ENCODE measurements at places on chromosomes 1 and 21.

GRCh38 chr1:12430525-12430924 lies 187.5 kb downstream of the DHRS3 start:
- no peak for DNase-seq

- DNase-seq: no peak
Observed at GRCh38 chr1:83109692-83110091, 889.2 kb downstream of the TTLL7 start.

DNA sequence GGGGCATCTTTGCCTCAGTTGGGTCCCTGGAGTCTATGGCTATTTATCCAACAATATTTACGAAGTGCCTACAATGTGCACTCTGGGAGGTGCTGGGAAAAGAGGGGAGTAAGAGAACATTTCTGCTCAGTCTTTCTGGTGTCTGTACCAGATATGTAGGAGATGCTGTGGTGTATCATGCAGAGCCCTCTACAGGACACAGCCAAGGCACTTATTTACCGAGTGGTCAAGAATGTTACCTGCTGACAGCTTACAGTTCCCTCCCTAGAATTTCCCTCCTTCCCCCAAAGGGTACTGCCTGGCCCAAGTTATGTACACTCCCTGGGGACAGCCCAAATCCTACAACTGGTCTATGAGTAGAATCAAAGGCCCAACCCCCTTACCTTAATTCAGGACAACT lies 177.7 kb downstream of the C1orf94 start:
- DNase-seq: no peak

DNA sequence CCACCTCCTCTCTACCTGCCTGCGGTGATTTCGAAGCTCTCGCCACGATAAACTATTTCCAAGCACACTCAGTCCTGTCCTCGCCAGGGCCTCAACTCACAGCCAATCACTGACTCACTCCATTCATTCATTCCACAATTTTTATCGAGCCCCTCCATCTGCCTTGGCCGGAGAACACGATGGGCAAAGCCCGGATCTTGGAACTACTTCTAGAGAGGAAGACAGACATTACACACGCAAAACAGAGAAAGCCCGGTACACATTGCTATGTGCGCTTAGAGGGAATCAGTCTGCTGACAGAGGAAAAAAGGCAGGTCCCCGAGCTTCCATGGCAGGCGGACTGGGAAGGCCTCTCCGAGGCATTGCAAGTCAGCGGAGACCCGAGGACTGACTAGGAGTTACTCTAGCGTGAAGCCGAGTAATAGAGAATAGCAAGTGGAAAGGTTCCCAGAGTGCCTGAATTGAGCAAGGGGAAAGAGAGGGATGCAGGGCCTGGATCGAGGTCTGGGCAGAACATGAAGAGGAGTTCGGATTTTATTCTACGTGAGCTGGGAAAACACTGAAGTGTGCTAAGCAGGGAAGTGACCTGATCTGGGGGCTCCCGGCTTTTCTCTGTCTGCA lies 54.2 kb upstream of the DNAJC6 start:
- DNase-seq: no peak

- no peak for DNase-seq
Observed at GRCh38 chr1:230170622-230171021, 103.6 kb downstream of the GALNT2 start.

GRCh38 chr1:85283475-85284199 lies 7.2 kb upstream of the BCL10 start:
- DNase-seq: no peak

DNA sequence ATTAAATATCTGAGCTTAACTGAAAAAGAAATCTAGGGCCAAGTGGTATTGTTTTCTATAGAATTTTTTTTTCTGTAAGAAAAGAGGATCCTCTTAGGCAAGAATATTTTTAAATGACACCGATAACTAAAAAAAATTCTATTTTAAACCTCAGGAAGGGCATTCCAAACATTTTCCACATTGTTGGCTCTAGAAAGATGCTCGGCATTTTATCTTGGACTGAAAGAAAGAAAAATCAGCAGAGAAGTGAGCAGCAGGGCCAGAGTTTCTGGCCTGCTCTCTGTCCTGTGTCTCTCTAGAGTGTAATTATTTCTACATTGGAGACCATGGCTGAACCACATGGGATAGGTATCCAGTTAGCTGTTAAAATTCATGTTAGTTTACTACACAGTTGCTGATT lies 192.5 kb upstream of the GREM2 start:
- no peak for DNase-seq

- DNase-seq: no peak
Observed at GRCh38 chr1:15723631-15724246, 12.3 kb upstream of the SLC25A34 start.

- DNase-seq: peak; percentile 70
Observed at GRCh38 chr1:226674892-226675714, 64.0 kb downstream of the ITPKB start.

GRCh38 chr1:147472966-147473732 lies 68.2 kb upstream of the BCL9 start:
- DNase-seq: no peak

- DNase-seq: no peak
Observed at GRCh38 chr1:209291715-209292114, 291.8 kb upstream of the CAMK1G start.

- no peak for DNase-seq
Observed at GRCh38 chr1:29195881-29196291, 14.2 kb upstream of the SRSF4 start.

DNA sequence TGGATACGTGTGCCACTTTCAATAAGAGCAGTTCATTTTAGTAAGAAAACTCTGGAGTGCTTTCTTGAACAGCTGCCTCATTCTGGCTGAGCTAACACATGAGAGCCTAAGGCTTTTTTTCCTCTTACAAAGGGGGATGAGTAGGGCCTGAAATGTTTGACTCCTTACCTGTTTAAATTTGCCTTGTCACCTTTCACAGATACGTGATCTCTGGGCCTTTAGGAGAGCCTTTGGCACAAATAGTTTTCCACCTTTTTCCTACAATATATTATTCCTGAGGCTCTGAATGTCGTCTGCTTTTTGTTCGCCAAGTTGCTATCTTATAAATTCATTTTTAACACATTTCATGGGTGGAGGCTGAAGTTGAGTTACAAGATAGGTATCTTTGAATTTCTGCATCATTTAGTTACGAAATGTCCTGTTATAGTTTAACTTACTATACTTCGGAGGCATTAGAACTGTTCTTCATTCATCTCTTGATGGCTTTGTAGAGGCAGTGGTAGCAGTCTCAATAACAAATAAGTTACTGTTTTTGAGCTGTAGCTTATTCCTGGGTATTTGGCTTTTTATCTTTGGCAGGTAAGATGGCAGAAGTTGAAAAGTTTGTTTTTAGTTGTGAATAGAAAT lies 17.2 kb downstream of the UBAP2L start:
- no peak for DNase-seq

GRCh38 chr1:202438393-202439174 lies 90.1 kb downstream of the PPP1R12B start:
- no peak for DNase-seq

GRCh38 chr1:184225283-184226099 lies 161.3 kb upstream of the C1orf21 start:
- DNase-seq: no peak

GRCh38 chr1:16162163-16162822 lies 6.4 kb upstream of the EPHA2 start:
- peak; percentile 30 for DNase-seq

DNA sequence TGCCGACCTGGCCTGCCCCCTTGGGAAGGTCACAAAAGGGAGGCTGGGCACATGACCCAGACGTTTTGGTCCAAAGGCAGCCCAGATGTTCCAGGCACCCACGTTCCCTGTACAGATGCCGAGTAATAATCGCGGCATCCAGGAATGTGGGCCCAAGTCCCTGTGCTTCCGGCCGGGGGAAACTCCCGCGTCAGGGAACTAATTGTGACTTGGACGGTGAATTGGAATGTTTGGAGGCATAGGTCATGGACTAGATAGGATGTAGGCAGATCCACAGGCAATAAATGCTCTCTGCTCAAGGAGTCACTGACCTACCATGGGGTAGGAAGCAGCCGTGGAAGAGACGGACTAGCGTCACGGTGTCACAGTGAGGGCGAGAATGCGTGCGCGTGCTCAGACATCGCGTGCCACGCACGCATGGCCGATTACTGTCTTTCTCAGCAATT lies 178.4 kb downstream of the DUSP10 start:
- no peak for DNase-seq

DNA sequence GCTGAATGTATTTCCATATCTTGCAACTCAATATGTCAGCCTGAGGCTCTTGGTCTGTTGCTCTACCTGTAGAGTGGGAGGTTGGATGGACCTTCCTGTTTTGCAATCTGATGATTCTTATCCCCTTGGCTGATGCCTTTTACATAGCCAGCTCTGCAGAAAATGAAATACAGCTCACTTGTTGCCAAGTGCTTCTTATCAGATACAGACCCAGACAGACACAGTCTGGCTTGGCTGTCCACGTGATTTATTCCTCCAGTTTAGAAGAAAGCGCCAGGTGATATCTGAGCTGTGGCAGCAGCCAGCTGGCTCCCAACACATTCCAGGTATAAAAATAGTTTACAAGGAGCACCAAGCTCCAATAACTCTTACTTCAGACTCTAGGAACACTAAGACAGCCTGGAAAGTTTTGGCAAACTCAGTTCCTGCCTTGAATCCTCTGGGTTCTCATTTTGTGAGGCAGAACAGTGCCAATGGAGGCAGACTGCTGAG lies 479.2 kb upstream of the USP24 start:
- no peak for DNase-seq

- no peak for DNase-seq
Observed at GRCh38 chr1:37323486-37324377, 150.6 kb upstream of the ZC3H12A start.

GRCh38 chr1:228316589-228317387 lies 89.8 kb downstream of the TRIM11 start:
- no peak for DNase-seq

- DNase-seq: no peak
Observed at GRCh38 chr1:243343970-243344937, 88.4 kb downstream of the SDCCAG8 start.

- DNase-seq: no peak
Observed at GRCh38 chr1:93988634-93989350, 79.6 kb upstream of the GCLM start.

GRCh38 chr1:207051191-207051943 lies at the start of gene YOD1:
Gene YOD1 (minus strand): TSS chr1:207051208. CDS start chr1:207051030, 178 bp downstream.
- DNase-seq: no peak

DNA sequence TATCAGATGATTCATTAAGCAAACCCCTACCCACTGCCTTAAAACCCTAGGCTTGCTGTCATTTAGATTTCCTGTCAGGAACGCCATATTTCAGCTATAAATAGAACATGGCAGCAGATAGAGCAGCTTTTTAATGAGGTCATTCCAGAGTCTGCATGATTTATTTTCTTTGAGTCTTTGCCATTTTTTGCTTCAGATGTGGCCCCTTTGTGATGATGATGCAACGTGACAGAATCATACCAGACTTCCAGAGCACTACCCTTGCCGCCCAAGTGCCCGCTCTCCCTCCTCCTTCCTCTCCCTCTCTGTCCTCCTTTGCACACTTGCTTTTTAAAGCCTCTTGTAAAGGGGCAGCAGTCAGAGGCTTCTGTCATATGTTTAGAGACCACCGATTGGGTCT lies 55.5 kb upstream of the TRIM67 start:
- DNase-seq: no peak

DNA sequence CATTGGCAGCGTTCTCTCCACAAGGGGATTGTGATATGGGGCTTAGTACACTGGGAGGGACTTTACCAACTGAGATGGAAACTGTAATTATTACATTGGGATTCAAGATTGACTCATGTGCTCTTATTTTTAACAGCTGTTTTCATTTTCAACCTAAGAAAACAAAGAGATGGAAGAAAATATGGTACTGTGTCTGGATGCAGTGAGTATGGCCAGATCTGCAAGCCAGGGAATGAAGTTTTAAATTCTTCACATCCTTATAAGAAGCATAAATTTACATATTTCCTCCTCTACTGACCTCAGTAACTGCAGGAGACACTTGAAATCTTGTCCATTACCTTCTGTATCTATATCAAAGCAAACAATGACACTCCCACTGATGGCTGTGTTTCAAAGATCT lies 81.5 kb upstream of the EDEM3 start:
- no peak for DNase-seq

GRCh38 chr1:62493656-62494055 lies 56.8 kb downstream of the USP1 start:
- no peak for DNase-seq

DNA sequence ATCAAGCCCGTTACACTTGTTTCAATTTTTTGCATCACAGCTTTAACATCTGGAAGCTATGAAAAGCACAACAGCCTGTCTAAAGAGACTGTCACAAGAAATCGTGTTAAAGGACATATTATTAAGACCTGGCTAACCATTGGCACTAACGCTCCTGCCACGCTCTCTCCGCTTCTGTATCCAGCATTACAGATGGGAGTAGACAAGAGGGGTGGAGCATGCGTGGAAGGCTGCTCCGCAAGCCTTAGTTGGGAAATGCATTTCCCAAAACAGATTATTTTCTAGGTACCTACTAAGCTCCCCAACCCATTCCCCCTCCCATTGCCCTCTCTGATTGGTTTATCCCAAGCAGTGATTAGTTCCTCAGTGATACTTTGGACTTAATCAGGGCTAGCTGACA lies 72.4 kb downstream of the NTNG1 start:
- no peak for DNase-seq

- DNase-seq: peak; percentile 10
Observed at GRCh38 chr1:178725466-178726086, 532 bp downstream of the RALGPS2 start.

DNA sequence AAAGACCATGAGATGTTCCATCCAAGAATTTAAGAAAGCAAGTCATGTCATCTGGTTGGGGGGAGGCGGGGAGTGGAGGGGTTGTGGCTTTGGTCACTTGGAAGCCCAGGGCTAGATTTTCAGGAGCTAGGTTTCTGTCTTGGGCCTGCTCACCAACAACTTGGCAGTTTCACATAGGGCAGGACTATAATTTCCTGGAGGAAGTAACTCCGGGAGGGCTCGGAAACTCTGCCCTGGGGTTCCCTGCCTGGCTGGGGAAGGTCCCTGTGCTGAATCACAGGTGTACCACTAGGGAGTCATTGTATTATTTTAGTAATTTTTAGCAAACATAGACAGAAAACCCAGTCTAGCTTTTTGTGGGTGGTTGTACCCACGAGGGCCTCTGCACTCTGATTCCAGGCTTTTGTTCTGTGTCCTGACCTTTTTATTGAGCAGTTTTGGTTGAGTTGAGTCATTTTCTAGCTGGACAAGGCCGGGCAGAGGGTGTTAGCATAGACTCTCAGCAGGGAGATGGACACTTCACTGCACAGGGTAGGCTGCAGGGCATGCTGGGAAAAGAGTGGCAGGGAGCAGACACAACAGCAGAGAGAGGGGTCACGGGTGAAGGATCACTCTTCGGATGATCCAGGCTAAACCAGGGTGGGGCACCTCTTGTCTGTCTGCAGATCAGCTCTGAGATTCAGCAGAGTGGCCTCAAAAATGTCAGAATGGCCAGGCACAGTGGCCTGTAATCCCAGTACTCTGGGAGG lies 144.7 kb downstream of the GRIK3 start:
- DNase-seq: no peak

DNA sequence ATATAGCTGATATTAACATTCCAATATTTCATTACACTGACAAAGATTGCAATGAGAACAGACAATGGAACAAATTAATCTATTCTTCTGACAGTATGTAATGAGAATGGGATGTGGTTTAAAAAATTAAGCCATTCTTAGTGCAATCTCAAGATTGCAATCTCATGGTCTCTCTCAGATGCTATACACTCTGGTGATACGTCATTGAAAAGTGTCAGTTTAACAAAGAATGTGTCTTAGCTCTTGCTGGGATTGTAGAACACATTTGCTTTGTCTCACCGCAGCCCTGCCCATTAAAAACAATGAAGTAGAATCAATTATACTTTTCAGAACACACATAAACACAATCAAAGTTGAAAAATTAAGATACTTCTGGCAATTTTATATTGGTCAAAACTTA lies 55.2 kb downstream of the LRRC53 start:
- no peak for DNase-seq

Data from stimulated activated CD4-positive, alpha-beta T cell treated with anti-CD3 and anti-CD28 coated beads, TNF-alpha, amount 100 ng/mL, for 1 hour (primary cell).